ENCODE measurements at places on chromosomes 2 and 18.
A peak's percentile ranks its signal among the peaks of the same experiment; 100 is the strongest.

GRCh38 chr2:72934683-72935610 lies 17.6 kb downstream of the EMX1 start:
- no peak for DNase-seq

DNA sequence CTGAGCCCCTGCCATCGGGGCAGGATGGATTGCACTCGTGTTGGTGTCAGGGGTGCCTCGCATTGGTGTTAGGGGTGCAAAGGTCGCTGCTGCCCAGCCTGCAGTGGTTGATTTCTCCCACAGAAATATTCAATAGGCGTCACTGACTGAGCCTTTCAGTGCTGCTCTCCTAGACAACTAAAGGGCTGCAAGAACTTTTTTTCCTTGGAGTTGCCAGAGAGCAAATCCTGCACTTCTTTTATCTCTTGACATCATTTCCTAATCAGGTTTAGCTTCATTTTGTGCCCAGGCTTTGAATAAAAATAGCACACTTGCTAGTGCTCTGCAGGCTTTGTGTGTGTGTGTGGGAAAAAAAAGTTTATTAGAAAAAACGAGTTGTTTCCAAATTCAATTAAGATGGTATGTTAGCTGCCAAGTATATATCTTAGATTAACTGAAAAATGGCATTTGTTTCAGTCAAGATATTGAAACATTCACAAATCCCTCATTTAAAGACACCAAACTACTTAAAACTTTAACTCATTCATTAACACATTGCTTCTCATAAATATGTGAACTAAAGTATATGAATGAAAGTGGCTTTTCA lies 125.6 kb downstream of the SOCS6 start:
- no peak for DNase-seq

GRCh38 chr2:172307800-172308199 lies 119.6 kb upstream of the ITGA6 start:
- peak; percentile 6 for DNase-seq

- no peak for DNase-seq
Observed at GRCh38 chr2:78913257-78913656, 112.2 kb upstream of the REG3G start.

DNA sequence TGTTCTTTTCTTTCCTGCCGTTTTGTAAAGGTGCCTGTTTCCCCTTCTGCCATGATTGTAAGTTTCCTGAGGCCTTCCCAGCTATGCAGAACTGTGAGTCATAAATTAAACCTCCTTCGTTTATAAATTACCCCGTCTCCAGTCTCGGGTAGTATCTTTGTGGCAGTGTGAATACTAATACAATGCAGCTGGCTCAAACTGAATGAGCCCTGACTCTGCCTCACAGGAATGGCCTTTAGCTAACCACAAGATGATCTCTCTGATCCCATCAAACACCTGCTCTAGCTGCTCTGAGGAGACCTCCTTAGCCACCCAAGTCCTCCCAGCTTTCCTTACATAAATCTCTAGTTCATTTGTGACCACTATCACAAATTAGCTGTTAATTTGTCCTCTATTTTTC lies 41.5 kb upstream of the CAB39 start:
- DNase-seq, result peak; percentile 42

GRCh38 chr18:48948112-48949049 lies 2.4 kb downstream of the SMAD7 start:
- peak; percentile 84 for DNase-seq

DNA sequence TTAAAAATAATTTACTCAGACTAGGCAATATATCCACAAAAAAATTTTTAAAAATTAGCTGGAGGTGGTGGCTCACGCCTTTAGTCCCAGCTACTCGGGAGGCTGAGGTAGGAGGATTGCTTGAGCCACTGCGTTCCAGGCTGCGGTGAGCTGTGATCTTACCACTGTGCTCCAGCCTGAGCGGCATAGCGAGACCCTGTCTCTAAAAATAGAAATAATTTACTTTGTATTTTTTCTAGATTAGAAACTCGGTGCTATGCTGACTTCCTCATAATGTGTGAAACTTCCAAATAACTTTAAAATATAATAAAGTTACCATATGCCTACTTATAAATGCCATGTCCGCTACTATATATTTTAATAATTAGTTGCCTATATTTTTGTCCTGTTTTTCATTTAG lies 6.7 kb downstream of the PPIG start:
- no peak for DNase-seq

DNA sequence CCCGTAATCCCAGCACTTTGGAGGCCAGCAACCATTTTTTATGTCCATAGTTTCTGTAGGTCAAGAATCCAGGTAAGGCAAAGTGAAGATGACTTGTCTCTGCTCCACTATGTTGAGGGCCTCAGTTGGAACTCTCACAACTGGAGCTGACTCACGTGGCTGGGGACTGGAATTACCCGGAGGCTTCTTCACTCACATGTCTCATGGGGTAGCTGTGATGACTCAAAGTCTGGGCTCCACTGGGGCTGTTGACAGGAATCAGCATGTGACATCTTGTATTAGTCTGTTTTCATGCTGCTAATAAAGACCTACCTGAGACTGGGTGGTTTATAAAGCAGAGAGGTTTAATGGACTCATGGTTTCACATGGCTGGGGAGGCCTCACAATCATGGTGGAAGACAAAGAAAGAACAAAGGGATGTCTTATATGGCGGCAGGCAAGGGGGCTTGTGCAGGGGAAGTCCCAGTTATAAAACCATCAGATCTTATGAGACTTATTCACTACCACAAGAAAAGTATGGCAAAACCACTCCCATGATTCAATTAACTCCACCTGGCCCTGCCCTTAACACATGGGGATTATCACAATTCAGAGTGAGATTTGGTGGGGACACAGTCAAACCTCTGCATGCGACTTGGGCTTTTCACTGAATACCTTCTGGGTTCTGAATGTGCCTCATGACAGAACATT lies 7.8 kb upstream of the PPP1R1C start:
- DNase-seq, result no peak

DNA sequence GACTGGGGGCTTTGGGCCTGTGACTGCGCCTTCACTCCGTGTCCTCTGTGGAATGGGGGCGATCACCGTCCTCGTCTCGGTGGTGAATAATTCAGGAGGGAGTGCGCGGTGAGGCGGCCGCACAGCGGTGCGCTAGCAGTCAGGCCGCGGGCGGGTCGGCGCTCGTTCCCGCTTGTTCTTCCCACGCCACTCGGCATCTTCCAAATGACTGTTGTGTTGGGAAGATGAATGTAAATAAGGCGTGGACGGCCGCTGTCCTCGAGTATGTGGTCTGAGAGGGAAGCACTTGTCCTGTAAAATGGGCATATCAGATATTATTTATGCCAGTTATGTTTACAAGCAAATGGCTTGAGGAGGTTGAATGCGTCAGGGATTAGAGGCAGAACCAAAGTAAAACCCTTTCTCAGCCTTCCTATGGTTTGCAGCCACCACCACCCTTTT lies 608 bp upstream of the VPS4B start:
- DNase-seq, result no peak

GRCh38 chr18:59567431-59567830 lies 129.8 kb downstream of the CCBE1 start:
- DNase-seq, result no peak

GRCh38 chr2:36770542-36771287 lies 74.2 kb downstream of the VIT start:
- DNase-seq, result peak; percentile 34

DNA sequence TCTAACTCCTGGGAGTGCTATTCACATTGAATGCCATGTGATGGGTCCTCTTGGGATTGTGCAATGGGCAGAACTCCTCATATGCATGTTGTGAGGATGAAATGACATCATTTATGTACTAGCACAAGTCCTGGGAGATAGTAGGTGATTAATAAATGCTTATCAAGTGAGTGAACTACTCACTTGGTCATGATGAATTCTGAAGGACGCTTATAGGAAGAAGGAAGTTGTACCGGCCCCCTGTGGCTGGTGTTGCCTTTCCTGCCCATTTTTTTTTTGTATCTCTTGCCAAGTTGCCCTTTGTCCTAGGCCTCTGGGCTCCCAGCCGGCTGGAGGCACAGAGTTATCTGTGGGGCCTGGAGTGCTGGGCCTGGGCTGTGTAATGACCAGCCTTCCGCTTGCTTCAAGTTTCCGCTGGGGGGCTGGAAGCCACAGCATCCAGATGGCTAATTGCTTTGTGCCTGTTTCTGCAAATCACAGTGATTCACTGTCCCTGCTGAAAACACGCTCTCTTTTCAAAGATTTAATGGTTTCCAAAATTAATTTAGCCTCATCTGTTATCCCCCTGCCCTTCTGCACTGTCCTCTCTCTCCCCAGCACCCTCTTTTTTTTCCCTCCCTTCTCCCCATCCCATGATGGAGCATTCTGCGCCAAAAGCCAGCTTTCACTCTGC lies 33.7 kb upstream of the MRPL33 start:
- peak; percentile 65 for DNase-seq

DNA sequence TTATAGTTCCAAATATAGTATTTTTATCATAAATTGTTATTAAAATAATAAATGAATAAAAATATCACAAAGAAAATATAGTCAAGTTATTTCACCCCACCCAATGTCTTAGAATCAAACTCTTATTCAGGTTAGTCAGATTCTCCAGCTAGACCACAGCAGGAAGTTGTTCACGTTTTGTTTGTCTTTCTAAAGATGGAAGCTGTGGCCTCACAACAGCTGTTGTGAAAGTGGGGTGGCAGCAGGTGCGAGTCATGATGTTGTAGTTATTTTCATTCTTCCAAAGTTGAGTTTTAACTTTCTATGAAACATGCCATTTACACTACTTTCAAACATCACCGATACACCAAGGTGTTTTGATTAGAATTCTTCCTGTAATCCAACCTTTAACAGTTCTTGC lies 272.9 kb downstream of the SLC8A1 start:
- DNase-seq, result no peak

DNA sequence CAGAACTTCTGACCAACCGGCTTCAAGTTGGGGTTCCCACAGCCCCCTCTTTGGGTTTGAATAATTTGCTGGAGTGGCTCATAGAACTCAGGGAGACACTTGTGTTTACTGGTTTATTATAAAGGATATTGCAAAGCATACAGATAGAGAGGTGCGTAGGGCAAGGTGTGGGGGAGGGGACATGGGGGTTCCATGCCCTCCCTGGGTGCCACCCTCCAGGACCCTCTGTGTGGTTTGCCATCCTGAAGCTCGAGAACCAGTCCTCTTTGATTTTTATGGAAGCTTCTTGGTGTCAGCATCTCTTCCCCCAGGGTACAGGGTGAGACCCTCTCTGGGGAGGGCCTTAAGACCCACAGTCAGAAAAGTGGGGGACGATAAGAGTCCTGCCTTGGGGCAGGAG lies 38.8 kb downstream of the ITGB1BP1 start:
- no peak for DNase-seq

- DNase-seq, result peak; percentile 83
Observed at GRCh38 chr18:25229081-25229480, 122.9 kb downstream of the ZNF521 start.

GRCh38 chr2:143741205-143741604 lies 612.0 kb downstream of the ARHGAP15 start:
- no peak for DNase-seq

DNA sequence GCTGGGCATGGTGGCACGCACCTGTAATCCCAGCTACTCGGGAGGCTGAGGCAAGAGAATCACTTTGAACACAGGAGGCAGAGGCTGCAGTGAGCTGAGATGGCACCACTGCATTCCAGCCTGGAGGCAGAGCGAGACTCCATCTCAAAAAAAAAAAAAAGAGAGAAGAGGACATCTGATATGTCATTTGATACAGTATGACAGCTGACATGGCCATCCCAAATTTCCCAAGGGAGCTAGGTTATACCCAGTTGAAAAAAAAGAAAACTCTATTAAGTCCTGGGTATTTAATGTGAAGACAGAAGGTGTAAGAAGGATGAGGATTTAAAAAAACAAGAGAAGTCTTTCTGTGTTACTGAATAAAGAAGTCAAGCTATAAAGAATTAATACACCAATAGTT lies 23.3 kb downstream of the CLASP1 start:
- no peak for DNase-seq

DNA sequence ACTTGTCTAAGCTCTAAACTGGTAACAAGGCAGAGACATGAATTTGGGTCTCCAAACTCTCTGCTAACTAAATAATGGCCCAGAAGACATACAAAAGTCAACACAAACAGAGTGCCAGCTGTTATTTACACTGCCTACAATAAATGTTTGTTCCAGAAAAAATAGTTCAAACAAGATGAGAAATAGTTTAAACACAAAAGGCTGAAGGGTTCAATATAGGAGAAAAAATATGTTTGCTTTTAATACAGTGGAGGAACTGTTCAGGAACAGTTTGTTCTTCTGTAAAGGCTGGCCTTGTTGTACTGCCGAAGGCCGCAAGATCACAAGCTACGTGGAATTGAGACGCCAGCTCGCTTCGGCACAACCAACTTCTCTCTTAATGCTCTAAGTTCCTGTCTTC lies 74.6 kb downstream of the AFF3 start:
- DNase-seq, result no peak

- DNase-seq, result no peak
Observed at GRCh38 chr18:41436772-41437171, 518.3 kb upstream of the PIK3C3 start.

- no peak for DNase-seq
Observed at GRCh38 chr18:63971320-63972001, 1.6 kb downstream of the SERPINB8 start.

DNA sequence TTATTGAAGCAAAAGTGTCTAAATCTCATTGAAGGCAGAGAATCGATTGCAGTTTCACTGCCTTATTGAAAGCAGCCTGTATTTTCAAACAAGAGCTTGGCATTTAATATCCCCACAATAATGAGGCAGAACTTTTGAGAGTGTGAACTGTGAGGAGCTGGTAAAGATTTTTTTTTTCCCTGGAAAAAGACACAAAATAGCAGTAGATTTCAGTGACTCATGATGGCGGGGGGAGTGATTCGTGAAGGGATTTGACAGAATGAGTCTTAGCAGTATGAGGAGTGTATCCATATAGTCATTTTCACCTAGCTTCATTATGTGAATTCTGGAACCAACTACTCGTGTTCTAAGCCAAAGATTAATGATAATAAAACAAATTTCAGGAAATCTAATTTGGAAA lies 242.9 kb downstream of the ARL6IP6 start:
- DNase-seq, result no peak

DNA sequence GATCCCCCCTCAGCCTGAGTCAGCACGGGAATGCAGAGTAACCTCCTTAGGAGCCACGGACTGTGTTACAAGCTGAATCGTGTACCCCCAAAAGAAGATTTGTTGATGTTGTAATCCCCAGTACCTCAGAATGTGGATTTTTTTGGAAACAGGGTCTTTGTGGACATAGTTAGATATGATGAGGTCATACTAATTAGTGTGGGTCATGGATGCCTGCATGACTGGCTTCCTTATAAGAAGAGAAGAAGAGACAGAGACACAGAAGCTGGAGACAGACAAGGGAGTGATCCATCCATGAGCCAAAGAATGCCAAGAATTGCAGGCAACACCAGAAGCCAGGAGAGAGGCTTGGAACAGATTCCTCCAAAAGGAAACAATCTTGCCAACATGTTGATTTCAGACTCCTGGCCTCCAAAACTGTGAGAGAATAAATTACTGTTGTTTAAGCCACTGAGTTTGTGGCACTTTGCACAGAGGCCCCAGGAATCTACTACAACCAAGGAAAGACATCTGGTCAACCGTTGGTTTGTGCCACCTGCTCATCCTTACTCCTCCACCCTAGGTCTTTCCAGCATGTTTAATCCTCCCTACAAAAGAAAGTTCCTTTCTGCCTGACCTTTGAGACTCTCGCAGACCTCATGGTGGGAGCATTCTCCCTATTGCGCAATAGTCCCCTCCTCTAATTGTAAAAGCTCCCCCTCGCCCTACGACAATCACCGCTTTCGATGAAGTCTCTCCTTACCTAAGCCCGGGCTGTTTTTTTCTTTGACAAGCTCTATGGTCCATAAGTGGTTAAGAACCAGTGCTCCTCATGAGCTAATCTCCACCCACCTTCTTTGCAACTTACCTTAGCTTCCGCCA lies 91.6 kb downstream of the DNER start:
- no peak for DNase-seq

Data from adipocyte (in vitro differentiated cells).